EL (cell line): ENCODE measurements at places on chromosomes 3 and 15.

DNA sequence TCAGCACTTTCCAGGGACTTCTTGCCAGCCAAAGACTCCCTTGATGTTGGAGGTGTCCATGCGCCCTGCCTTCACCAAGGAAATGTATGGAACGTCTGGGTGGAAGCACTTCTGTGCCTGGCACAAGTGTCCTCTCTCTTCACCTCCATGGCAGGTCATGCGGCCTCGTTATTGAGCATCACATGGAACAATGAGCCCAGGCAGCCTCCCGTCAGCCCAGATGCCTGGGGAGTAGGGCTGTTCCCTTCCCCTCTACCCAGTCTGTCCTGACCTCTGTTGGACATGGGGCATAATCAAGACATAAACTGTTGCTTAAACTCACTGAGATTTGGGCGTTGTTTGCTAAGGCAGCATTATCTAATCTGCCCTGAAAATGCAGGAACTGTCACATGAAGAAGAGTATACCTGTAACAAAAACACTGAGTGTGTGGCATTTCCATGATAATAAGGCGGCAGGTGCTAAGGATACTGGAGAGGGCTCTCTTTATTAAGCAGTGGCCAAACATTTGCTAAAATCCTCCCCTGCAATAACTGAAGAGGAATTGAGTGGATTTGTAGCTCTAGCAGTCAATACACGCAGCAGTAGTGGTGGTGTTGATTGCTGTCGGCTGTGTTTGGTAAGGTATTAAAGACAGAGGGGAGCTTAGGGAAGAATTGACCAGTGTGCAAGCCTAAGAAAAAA lies 338.2 kb upstream of the ATP10A start:
- DNase-seq, result no peak

DNA sequence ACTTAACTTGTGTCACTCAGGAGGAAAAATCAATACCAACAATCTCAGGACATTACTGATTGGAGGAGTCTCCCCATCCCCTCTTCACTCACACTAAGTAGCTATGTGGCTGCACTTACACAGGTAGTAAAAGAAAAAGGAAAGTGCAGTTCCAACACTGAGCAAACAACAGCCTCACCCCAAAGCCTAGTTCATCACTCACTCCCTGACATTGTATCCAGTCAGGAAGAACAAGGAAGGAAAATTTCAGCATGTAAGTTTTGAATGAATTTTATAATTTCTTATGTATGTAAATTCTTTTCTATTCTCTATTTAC lies 273.4 kb downstream of the IGSF11 start:
- no peak for DNase-seq

DNA sequence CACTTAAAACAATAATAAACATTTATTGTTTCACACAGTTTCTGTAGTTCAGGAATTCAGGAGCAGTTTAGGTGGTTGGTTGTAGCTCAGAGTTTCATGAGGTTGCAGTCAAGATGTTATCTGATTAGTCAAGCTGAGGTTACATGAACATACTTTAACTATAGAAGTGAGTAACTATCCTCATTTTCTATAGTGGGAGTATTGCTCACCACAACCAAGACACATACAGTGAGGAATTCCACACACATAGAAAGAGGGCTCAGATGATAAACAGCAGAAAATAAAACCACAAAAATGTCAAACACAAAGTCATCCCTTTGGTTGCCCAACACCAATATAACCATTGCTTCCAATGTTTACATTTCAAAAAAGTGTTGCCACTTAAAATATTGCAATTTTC lies 13.6 kb downstream of the SCN11A start:
- peak; percentile 77 for DNase-seq

DNA sequence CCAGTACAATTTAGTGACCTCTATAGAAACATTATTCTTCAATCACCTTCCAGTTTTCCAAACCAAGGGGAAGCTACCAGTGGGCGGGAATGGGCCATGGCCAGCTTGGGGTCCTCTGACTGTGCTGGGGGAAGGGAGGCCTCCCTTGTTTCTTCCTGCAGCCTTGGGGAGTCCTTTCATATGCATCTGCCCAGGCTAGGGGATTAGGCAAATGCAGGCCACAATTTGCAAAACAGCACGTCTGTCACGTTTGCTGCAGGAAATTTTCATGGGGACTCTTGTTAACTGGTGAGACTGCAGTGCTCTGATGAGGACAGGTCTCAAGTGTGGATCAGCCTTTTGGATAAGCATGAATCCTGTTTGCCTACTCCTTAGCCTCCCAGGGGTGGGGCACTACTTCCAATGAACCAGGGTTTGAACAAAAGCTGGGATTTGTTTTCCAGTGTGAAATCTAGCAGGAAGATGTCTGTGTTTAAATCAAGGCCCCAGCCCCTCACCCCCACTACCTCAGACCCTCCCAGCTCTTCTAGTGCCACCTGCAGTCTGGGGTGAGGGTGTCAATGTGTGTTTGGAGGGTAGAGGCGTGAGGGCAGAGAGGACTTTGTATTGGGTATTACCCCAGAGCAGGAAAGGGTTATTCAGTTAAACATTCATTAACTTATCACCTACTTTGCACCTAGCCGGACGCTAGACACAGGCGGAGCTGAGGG lies 219.9 kb downstream of the OPA1 start:
- no peak for DNase-seq

GRCh38 chr3:10432931-10433330 lies 72.5 kb downstream of the ATP2B2 start:
- DNase-seq, result no peak
